Activated T-cell treated with anti-CD3 and anti-CD28 coated beads, Interleukin-2, amount 50 U/mL, for 24 hours (primary cell): ENCODE measurements at places on chromosomes 12 and 14.

DNA sequence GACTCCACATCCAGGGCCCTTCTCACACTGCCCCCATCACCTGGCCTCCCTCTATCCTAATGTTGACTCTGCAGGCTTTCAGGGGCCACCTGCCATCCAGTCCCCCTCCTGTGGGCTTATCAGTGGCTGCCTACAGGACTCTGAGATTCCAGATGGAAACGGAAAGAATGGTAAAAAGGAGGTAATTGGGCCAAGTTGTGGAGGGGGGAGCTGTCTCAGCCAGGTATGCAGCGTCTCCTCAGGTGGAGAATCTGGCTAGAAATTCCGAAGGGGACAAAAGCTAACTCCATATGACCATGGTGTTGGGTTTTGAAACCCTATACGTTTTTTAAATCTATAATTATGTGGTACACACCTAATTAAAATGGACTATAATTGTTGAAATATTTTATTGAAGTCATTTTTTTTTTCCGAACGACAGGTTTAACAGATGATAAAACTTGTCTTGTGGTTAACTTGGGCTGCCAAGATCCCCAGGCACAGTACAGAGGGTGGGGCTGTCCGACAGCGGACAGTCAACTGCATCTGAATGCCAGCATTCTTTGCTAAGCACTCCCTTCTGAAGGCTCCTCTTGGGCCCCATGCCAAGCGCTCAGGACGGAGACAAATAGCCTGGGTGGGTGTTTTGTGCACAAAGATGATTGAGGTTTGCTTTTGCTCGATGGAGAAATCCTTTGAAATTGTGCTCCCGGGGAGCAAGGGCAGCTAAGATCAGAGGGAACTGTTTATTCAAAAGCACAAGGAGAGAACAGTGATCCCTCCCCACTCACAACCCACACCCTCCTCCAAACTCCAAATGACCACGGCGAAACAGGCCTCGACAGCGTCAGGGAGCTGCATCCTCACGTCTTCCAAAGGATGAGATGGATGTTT is 365.6 kb downstream of the BCL11B start:
- no peak overlapping the region for H3K27ac ChIP-seq

DNA sequence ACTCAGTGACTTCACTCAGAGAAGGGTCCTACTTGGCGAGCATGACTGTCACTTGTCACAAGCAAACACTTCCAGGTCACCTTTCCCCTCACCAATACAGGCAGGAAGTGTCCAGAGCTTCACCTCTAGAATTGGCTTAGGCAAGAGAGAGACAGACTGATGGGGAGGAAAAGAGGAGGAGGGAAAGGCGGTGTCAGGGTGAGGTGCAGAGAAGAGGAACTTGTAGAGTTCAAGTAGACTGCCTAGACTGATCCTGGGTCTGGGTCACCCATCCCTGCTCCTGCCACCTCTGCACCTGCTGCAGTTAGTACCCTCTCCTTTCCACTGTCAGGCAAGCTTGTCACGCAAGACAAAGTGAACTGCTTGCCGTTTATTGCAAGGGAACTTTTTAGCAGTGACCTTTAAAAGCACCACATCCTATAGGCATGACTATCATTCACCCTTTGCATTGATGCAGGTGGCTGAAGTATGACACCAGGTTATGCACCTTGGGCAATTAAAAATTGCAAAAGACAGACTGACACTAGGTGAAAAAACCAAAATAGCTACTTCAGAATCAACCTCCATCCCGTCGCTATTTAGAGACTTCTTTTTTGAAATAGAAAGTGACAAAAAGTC is 292.4 kb downstream of the SYT1 start:
- no peak for DNase-seq
- H3K27me3 ChIP-seq: no peaks in the 10 kb centered on the region

DNA sequence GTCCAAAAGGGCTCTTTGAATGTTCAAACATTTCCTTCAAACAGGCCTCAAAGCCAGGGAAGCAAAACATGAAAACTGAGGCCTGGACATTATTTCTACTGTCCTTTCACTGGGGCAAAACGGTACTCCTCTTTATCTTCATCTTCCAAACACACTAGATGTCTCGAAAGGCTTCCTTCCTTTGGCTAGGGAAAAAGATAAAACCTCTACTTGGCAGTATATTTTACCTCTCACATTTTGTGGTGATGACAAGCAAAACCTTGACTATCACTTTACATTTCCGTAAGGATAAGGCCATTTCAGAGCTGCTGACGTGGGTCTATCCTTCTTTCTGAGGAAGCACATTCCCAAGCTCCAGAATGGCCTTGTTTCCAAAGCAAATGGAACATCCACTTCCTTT is 9.9 kb downstream of the STAB2 start:
- peaks cover 10% of the 10 kb centered on the region for H3K27me3 ChIP-seq
- H3K4me3 ChIP-seq: no peak overlapping the region
- no peak for DNase-seq
- no peak overlapping the region for H3K27ac ChIP-seq
- no peaks in the 10 kb centered on the region for H3K4me1 ChIP-seq

DNA sequence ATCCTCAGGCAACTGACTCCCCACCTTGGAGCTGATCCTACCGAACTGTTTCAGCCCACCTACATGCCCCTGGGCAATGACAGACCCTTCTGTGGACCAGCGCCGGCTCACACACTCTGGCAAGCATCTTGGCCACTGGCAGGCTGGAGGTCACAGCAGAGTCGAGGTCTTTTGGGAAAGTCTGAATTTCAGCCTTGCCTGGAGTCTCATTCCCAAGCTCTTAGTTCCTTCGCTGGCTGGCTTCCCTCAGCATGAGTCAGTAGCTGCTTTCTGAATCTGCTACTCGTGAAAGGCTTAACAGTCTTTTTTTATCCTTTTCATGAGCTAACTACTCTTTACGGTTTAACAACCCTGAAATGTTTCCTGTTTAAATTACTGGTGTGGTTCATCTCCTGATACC is 44.5 kb downstream of the ASCL4 start:
- no peaks in the 10 kb centered on the region for H3K36me3 ChIP-seq
- no peak for DNase-seq
- peaks cover 26% of the 10 kb centered on the region for H3K27me3 ChIP-seq
- no peaks in the 10 kb centered on the region for H3K4me1 ChIP-seq

DNA sequence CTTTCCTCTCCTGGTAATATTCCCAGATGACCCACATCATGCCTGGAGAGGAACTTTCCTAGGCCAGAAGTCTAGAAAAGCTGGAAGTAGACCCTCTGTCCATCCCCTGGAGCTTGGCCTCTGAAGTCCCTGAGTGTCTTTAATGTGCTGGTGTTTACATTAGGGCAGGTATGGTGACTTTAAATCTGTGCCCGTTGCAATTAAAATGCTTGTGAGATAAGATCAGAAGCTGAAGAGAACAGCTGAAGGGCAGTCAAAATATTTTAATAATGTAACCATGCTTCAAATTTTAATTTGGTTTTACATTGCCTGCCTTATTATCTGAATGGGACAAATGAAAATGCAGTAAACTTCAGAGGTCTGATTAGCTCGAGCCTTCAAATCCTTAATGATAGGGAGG is 1022.5 kb downstream of the BCL11B start:
- no peak for DNase-seq
- H3K36me3 ChIP-seq: no peaks in the 10 kb centered on the region
- H3K27ac ChIP-seq: no peak overlapping the region
- H3K4me3 ChIP-seq: no peak overlapping the region
- H3K4me1 ChIP-seq: peaks cover 3% of the 10 kb centered on the region

- peaks cover 24% of the 10 kb centered on the region for H3K4me1 ChIP-seq
- no peaks in the 10 kb centered on the region for H3K27me3 ChIP-seq
Measured at GRCh38 chr12:579420-580110, 83.7 kb downstream of the NINJ2 start.

GRCh38 chr12:118145113-118145797 is 9.3 kb downstream of the PEBP1 start:
- no peak for DNase-seq
- H3K4me3 ChIP-seq: no peak overlapping the region
- H3K4me1 ChIP-seq: peaks cover 9% of the 10 kb centered on the region
- no peaks in the 10 kb centered on the region for H3K27me3 ChIP-seq

DNA sequence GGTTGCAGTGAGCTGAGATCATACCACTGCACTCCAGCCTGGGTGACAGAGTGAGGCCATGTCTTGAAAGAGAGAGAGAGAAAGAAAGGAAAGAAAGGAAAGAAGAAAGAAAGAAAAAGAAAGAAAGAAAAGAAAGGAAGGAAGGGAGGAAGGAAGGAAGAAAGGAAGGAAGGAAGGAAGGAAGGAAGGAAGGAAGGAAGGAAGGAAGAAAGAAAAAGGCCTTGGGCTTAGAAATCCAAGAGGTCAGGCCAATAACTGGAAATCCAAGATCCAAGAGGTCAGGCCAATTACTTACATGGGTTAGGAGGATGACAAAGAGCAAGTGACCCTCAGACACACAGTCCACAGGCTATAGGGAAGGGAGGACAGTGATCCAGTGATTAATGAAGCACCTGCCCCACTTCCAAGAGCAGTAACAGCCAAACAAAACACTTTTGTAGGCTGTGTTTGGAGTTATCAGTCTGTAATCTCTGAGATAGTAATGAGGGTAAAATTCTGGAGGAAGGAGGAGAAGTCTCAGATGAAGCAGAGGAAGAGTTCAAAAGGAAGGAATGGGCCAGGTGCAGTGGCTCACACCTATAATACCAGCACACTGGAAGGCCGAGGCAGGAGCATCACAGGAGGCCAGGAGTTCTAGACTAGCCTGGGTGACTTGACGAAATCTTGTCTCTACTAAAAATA is 32.2 kb upstream of the SPTLC2 start:
- no peak overlapping the region for H3K4me3 ChIP-seq
- H3K27me3 ChIP-seq: no peaks in the 10 kb centered on the region
- H3K36me3 ChIP-seq: no peaks in the 10 kb centered on the region
- H3K4me1 ChIP-seq: no peaks in the 10 kb centered on the region

- no peak overlapping the region for H3K27ac ChIP-seq
- no peak overlapping the region for H3K4me3 ChIP-seq
- no peaks in the 10 kb centered on the region for H3K27me3 ChIP-seq
- no peak for DNase-seq
Measured at GRCh38 chr12:45789025-45789424, 59.5 kb downstream of the ARID2 start.

DNA sequence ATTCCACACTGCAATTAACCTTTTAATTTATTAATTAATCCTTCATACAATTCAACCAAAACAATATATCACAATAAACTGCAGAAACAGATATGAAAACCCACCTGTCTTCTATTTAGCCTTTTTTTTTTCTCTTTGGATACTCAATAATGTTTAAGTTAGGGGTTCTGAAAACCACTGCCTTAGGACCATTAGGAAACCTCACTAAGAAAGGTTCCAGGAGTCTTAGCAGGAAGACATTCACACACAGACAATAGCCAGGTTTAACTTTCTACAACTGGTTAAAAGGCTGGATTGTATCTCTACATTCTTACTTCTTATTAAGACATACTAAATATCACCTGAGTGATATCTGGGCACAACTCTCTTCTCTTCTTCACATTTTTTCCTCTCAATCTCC is 3.3 kb downstream of the SEC23A start:
- H3K27ac ChIP-seq: peak overlapping the region; percentile 2
- peaks cover 41% of the 10 kb centered on the region for H3K36me3 ChIP-seq
- DNase-seq: no peak

- DNase-seq: no peak
- peaks cover 23% of the 10 kb centered on the region for H3K27me3 ChIP-seq
- H3K4me1 ChIP-seq: no peaks in the 10 kb centered on the region
- H3K27ac ChIP-seq: no peak overlapping the region
- H3K36me3 ChIP-seq: no peaks in the 10 kb centered on the region
Measured at GRCh38 chr14:52080158-52080800, 11.4 kb upstream of the NID2 start.

DNA sequence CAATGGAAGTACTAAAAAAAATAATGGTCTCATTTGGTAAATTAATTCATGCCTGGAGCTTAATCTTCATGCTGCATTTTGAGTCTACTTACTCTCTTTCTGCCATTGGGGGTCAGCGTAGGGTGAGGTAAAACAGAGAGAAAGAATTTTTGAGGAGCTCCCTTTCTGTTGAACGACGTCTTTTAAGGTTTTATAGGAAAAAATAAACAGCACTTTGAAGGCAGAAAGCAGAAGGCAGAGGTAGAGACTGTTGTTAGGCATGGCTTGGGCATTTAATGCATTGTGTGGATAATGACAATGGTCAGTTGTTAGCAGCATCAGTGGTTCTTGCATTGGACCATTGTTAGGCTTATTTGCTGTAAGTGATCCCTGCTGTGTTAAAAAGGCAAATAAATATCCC is 557.2 kb upstream of the STXBP6 start:
- H3K27ac ChIP-seq: no peak overlapping the region
- H3K4me1 ChIP-seq: no peaks in the 10 kb centered on the region
- H3K36me3 ChIP-seq: no peaks in the 10 kb centered on the region
- H3K27me3 ChIP-seq: no peaks in the 10 kb centered on the region
- no peak overlapping the region for H3K4me3 ChIP-seq

- no peak for DNase-seq
- no peaks in the 10 kb centered on the region for H3K36me3 ChIP-seq
- H3K4me3 ChIP-seq: no peak overlapping the region
- no peaks in the 10 kb centered on the region for H3K4me1 ChIP-seq
Measured at GRCh38 chr12:26132866-26133265, 8.0 kb upstream of the BHLHE41 start.

DNA sequence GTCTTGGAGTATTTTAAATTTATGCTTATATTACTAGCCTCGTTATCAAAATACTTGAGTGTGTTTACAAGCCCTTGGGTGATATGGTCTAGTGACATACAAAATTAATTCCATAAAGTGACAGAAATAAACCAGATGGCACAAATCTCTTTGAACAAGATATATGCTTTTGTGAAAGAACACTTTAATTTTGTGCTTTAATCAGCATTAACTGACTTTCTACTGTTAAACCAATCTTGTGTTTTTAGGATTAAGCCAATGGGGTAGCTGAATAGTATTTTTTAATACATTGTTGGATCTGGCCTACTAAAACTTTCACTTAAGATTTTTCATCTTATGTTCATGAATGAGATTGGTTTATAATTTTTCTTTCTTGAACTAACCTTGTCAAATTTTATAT is 30.4 kb upstream of the GCH1 start:
- no peak for DNase-seq
- no peaks in the 10 kb centered on the region for H3K4me1 ChIP-seq
- H3K27me3 ChIP-seq: no peaks in the 10 kb centered on the region
- H3K36me3 ChIP-seq: peaks cover 20% of the 10 kb centered on the region
- no peak overlapping the region for H3K4me3 ChIP-seq
- H3K27ac ChIP-seq: no peak overlapping the region
